ENCODE measurements at places on chromosomes 7 and 10. TPM values are rescaled to one million over a fixed set of nuclear protein-coding genes. Genes with fewer than 3 reads are reported as not detected.

The CALHM1 gene
- total RNA-seq: not detected

The POLR2J3 gene
- 12.4 TPM for total RNA-seq

The PNLIPRP1 gene
- not detected for total RNA-seq

The SFTPD gene
- not detected for total RNA-seq

The GBF1 gene
- total RNA-seq: 44.3 TPM

The PROSER2 gene
- 26.4 TPM for total RNA-seq

The HOXA1 gene
- total RNA-seq: 2.3 TPM

The LIPF gene
- not detected for total RNA-seq

The ANKMY2 gene
- total RNA-seq: 10.9 TPM

The ADAM12 gene
- 0.20 TPM for total RNA-seq

The STRA8 gene
- total RNA-seq: not detected

The BLNK gene
- total RNA-seq: not detected

The MINDY4 gene
- total RNA-seq: 5.6 TPM

The UPK3B gene
- total RNA-seq: 1.1 TPM

The AKR1C8 gene
- total RNA-seq: not detected

The CPN1 gene
- total RNA-seq: not detected

The EGR2 gene
- not detected for total RNA-seq

The ZNF503 gene
- total RNA-seq: 2.1 TPM

The CYP3A7 gene
- not detected for total RNA-seq

The OR9A2 gene
- total RNA-seq: not detected

The SLC18A3 gene
- total RNA-seq: not detected

The MRPS33 gene
- 33.5 TPM for total RNA-seq

The MEOX2 gene
- 34.8 TPM for total RNA-seq

The MALRD1 gene
- not detected for total RNA-seq

The FUOM gene
- 25.6 TPM for total RNA-seq

The SLC26A4 gene
- 1.3 TPM for total RNA-seq

The PRPS1L1 gene
- not detected for total RNA-seq

The HMX3 gene
- not detected for total RNA-seq

The ACTL6B gene
- not detected for total RNA-seq

The TMEM236 gene
- total RNA-seq: 0.80 TPM
